ACHN (cell line): ENCODE measurements at places on chromosomes 3 and 15.

GRCh38 chr3:38397320-38397719 is 50.7 kb downstream of the XYLB start:
- peak; percentile 33 for DNase-seq

DNA sequence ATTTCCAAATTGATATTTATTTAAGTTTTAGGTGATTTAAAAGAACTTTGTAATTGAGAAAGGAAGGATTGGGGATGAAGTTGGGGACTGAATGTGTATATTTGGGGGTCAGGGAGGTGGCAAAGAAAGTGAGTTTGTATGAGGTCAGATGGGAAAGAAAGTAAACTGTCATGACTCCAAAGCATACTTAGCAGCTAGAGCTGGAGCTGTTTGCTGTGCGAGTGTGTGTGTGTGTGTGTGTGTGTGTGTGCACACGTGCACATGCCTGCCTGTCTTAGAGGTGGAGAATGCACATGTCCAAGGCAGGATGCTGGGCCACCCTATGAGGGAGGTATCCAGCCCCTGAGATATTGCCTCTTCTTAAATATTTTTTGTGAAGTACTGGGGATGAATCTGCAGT is 21.0 kb downstream of the BOC start:
- DNase-seq: no peak

- no peak for DNase-seq
Measured at GRCh38 chr15:85414037-85414436, 33.6 kb downstream of the AKAP13 start.

- DNase-seq: no peak
Measured at GRCh38 chr15:84736375-84736774, 12.0 kb upstream of the ZNF592 start.

DNA sequence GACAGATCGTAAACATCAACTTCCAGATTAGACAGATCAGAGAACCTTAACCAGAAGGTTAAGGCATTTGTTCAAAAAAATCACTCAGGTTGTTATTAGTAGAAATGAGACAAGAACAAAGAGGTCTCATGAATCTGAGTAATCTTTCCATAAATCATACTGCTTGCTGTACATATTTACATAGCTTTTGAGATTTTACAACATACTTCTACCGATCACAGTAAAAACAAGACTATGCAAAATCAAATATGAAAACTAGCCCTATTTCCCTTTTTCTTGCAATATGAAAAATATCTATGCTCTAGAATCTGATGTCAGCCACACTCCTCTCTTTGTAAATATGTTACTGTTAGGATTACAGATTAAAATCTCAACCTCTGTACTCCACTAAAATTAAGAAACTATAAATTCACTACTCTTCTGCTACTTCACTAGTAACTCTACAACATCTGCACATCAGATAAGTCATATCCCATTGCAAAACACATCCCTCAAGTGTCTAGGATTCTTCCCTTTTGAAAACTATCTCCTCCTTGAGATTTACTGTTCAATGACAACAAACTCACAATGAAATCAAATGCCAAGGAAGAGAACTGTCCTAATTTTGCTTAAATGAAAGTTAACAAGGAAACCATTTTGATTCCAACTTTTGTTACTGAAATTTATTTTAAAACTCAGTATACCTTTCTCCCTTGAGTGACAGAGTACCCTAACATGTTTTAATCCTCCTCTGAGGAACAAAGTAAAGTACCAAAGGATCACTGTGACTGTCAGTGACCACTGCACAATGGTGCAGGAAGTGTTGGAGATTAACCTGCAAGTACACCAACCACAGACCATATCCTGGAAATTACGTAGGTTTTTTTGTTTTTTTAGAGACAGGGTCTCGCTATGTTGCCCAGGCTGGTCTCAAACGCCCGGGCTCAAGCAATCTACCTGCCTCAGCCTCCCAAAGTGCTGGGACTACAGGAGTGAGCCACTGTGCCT is 12.8 kb downstream of the DCUN1D1 start:
- DNase-seq: no peak

GRCh38 chr3:41848753-41849574 is 112.9 kb downstream of the ULK4 start:
- DNase-seq: no peak

DNA sequence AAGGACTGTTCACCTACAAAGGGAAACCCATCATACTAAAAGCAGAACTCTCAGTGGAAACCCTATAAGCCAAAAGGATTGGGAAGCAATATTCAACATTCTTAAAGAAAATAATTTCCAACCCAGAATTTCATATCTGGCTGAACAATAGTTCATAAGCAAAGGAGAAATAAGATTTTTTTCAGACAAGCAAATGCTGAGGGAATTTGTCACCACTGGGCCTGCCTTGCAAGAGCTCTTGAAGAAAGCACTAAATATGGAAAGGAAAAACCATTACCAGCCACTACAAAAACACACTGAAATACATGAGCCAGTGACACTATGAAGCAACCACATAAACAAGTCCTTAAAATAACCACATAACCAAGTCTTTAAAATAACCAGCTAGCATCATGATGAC is 28.9 kb upstream of the DCBLD2 start:
- DNase-seq: no peak

DNA sequence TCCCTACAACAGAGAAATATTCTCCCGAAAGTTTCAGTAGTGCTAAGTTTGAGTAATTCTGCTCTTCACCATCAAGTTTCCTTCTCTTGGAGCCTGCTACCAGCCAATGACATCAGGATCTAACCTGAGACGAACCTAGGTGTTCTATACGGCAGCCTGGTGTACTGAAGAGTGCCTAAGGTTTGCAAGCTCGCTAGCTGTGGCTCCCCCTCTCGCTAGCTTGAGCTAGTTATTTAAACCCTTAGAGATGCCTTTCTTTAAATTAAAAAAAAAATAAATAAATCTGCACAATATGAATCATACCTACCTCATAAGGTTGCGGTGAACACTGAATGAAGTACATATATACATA is 1.4 kb upstream of the COL8A1 start:
- peak; percentile 67 for DNase-seq

DNA sequence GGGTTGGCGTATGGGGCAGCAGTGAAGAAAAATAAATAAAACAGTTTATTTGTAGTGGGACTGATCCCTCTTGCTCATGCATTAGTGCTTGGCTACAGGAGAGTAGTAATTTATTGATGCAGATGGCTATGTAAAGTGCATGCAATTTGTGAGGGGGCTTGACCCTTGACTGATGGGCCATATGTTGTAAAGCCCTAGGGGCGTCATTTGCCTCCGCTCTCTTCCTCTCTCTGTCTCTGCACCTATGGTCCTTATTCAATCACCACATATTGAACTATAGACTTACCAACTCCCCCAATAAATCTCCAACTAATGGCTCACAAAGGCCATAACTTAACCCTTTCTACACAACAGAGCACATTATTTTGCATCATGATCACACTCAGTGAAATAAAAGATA is 227.7 kb downstream of the ROBO2 start:
- DNase-seq: no peak

DNA sequence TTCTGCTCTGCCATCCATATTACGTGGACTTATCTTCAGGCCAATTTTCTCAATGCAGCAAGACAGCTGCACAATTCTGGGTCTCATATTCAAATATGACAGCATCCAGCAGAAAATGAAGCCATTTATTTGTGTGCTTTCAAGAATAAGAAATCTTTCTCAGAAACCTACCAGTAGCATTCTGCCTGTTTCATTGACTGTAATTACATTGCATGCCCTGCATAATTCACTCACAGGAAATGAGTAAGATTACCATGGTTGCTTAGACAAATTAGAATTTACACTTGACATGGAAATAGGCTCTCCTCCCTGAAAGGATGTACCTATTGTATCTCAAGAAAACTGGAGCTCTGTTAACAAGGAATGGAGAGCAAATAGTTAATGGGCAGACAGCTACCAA is 346.6 kb upstream of the DCBLD2 start:
- no peak for DNase-seq

DNA sequence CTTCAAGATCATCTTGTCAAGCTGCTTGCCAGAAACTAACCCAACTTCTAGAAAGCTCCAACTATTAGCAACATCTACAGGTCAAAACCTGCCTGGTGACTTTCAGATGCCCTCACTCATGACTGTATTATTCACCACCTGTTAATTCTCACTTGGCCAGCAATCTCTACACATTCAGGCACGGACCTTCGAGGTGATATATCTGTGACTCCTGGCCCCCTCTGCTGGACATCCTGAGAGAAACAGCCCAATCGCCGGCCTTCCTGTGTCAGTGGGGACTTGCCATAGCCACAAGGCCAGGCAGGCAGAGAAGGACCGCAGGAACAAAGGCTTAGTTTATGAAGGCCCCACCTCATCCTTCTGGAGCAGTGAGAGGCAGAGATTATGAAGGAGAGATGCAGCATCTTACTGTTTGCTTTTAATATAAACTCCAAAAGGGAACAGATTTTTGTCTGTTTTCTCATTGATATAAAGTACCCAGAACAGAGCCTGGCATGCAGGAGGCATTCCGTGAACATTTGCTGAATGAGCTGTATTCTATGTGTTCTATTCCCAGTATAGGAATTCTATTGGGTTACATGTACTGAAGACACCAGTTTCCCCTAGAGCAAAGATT is 24.4 kb upstream of the OCA2 start:
- DNase-seq: peak; percentile 74

DNA sequence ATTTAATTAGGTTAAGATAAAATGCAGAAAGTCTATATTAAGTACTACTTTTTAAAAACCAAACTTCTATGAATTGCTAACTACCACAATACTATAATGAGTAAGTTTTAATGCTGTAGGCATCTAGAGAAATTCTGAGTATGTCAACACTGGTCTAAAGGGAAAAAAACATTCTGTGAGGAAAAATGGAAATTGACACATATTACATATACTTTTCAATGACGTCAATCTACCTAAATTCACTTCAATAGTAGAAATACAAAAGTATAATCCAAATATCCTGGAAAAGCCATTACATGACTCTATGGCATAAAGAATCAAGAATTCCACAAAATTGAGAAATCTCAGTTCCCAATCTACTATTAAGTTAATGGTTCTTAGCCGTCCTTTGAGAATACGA is 2.2 kb downstream of the SECISBP2L start:
- DNase-seq: no peak

GRCh38 chr3:130242850-130243569 is 102.5 kb upstream of the COL6A5 start:
- DNase-seq: no peak

GRCh38 chr3:89908711-89909213 is 801.3 kb downstream of the EPHA3 start:
- DNase-seq: no peak

DNA sequence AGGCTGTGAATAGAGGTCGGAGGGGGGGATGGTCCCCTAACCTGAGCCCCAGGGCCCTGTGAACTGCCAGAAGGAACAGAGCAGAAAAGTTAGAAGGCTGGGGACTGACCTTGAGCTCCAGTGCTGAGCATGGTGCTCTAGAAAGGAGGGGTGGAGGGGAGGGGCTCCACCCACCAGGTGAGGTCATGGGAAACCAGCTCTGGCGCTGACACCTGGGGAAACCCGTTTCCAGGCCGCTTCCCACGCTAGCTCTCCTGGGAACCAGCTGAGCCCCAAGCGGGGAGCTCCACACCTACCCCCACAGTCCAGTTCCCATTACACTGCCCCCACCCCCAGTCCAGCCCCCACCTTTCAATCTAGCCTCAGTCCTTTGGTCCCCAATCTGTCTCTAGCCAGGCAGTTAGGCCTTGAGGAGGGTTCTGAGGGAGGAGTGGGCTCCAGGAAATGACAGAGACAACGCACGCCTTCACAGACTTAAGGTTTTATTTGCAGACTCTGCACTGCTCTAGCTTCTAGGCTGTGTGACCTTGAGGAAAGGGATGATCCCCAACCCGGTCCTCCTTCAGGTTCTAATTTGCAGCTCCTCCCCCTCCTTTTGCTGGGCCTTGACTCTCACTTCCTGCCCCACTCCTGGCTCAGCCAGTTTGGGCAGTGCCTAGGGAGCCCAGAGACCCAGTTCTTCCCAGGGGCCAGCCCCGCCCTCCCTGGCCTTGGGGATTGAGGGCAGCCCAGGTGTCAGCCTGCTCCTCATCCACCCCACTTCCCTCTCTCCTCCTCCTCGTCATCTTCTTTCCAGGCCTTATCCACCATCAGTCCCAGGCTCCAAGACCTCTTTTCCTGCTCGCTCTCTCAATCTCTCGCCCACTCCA is 2.1 kb downstream of the RHOV start:
- DNase-seq: no peak

DNA sequence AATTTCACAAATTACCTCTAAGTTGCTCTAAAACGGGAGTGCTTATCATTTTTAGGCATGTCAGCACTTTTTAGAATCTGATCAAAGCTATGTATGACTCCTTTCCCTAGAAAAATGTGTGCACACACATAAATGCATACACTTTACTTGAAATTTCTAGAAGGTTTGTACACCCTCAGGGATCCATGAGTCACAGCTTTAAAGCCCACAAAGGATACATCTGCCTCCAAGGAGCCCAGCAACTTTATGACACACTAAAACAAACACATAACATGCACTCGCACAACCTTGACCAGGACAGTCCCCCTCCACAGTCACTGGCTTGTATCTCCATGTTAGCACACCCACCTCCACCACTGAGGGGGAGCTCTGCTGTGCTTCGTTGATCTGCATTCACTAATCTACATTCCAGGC is 722.0 kb upstream of the CFAP20DC start:
- peak; percentile 39 for DNase-seq

DNA sequence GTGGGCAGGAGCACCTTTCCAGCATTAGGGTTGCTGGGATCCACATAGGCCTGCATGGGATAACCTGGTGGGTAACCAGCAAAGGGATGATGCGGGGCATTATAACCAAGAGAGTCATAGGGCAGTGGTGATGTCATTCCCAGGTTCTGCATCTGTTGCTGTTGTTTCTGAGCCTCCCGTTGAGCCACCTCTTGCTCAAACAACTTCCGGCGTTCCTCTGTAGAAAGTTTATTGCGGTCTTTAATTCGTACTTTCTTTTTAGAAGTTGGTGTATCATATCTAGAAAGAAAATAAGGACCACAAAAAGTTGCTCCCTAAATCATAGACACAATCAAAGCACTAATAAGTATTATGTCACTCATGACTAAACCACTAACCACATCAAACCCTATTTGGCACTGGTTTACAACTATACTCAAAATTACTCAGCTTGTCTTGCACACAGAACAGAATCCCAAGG is 77.8 kb downstream of the NBEAL2 start:
- DNase-seq: no peak

DNA sequence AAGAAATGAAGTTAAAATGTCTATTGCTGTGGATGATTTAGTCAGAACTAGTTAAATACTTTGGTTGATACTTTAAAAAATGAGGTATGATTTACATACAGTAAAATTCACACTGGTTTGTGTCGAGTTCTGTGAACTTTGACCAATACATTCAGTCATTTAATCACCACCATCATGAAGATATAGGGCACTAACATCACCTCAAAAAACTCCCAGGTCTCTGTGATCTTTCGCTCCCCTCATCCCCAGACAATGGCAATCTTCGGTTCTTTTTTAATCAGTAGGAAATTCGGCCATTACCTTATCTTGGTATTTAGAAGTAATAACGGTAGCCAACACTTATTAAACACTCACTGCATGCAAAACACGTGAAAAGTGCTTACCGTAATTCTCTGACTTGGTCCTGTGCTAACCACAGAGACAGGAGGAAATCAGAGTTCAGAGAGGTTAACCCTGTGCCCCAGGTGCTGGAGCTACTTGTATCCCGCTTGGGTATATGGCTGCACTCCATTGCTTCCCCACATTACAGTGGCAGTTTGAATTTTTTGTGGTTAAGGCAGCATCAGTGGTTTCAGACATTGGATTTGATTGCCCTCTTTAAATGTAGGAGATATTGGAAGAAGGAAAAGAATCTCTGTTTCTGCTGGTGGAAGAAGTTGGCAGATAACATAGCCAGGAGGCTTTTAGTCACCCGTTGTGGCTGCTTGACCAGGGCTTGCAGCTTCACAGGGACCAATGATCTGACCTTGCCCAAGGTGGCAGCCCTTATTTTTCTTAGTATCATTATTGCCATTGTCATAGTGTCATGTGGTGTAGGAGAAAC is 4.2 kb downstream of the PLCL2 start:
- peak; percentile 61 for DNase-seq
